ENCODE measurements at places on chromosomes 3 and 15. TPM values are rescaled to one million over a fixed set of nuclear protein-coding genes. Genes with fewer than 3 reads are reported as not detected.

Gene ISY1
- total RNA-seq = 31.3 TPM

Gene ZNF502
- total RNA-seq = not detected

Gene TRIM42
- total RNA-seq = not detected

Gene CIDEC
- total RNA-seq = not detected

Gene ARL8B
- total RNA-seq = 61.6 TPM

Gene OCA2
- total RNA-seq = 3.3 TPM

Gene FAIM
- 17.0 TPM for total RNA-seq

Gene GABRG3
- not detected for total RNA-seq

Gene CACNA2D2
- 0.46 TPM for total RNA-seq

Gene GOLGA6L10
- 2.4 TPM for total RNA-seq

Gene TGM4
- total RNA-seq = not detected

Gene FANCI
- total RNA-seq = 11.2 TPM

Gene NANOGP8
- total RNA-seq = not detected

DNA sequence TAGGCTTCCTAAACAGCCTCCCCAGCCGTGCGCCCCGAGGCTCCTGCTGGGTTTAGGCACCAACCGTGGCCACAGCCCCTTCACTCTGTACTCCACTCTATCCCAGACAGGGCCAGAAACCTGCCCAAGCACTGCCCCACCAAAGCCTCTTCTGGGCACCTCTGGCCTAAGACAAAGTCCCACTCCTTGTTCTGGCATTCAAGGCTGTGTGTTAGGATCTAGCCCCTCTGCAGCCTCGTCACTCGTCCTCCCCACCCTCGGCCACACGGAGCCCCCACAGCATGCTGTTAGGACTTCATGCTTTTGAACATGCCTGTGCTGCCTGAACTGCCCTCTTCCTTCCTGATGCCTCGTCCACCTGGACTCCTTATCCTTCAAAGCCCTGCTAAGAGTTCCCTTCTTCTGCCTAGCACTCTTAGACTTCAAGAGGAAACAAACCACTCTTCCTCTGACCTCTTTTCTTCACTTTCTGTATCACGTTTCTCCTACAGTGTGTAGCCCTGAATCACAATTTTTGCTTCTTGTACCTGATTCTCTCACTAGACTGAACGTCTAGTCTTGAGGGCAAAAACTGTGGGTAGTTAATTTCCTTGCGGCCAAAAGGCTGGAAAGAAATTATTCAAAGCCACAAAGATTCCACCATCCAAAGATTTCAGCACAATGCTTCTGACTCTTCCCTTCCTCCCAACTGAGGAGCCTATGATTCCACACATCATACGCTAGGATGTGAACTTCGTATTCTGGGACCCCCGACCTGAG is 28.6 kb downstream of the WNT7A start:
- DNase-seq = peak; percentile 48

- peak; percentile 84 for DNase-seq
These were observed at the start of gene LRRN1 for GRCh38 chr3:3799173-3800079. Gene LRRN1 (plus strand): TSS chr3:3799431. CDS start chr3:3844642, 45,211 bp downstream.

GRCh38 chr3:141425523-141426233 is 57.4 kb downstream of the ZBTB38 start:
- DNase-seq = no peak

- DNase-seq = no peak
These were observed 12.8 kb upstream of the MOBP start for GRCh38 chr3:39454591-39455217.

DNA sequence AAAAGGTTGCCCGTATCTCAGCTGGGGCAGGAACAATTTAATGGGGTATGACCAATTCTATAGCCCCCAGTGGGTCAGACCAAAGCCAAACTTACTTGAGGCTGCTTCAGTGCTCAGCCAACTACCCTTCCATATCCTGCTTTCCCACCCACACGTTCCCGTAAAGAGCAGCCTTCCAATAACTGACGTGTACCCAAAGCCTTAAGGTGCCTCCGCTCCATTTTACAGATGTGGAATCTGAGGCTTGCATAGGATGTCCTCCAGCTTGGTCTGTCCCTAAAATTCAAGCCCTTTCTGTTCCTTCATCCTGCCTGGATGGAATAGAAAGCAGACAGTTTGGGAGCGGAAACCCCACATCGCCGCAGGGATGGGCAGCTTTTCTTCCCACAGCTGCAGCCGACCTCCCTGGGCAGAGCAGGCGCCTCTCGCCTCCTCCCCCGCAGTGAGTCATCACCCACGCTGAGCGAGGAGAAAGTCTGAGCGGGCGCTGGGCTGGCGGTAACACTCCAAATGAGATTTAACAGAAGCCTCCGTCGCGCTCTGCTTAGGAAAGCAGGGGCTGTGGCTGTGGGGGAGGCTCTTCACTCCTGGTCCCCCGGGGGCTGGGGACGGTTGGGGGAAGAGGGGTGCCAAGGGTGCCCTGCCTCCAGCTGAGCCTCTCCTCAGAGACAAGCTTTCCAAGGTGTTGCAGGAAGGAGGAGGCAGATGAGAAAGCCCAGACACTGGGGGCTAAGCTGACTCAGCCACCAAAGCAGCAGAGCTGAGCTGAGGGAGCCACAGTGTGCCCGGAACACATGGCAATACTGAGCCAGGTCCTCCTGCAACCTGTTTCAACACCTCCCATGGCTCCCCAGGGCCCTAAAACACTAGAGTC is 57.8 kb upstream of the HRH1 start:
- no peak for DNase-seq

- DNase-seq = no peak
These were observed at the start of gene SPTSSB for GRCh38 chr3:161371441-161372320. Gene SPTSSB (minus strand): TSS chr3:161371517. CDS start chr3:161346323, 25,194 bp downstream.

GRCh38 chr3:43389388-43390254 is 103.3 kb downstream of the SNRK start:
- DNase-seq = no peak

GRCh38 chr3:35737934-35738706 is 98.8 kb downstream of the ARPP21 start:
- no peak for DNase-seq

DNA sequence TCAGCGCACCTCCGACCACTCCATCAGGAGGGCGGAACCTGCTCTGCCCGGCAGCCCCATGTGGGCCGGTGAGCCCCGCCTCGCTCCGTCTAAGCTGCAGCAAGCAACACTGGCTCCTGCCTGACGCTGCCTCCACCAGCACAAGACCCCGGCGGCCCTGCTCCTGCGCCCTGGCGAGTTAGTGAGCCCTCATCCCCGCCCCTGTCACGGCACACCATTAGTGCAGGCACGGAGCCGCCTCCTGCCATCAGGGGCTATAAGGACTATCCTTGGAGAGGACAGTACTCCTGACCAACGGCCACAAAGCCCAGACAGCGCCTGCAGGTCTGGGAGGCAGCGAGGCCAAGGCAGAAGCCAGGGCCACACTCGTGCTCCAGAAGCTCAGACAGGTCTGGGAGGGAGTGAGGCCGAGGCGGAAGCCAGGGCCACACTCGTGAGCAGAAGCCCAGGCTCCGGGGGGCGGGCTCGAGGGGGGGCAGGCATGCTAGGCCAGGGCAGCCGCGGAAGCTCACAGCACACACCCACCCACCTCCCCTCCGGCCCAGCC is 39.4 kb downstream of the TNK2 start:
- peak; percentile 90 for DNase-seq

GRCh38 chr3:39379778-39380155 is 3.4 kb upstream of the SLC25A38 start:
- DNase-seq = no peak

GRCh38 chr15:81294516-81294880 is 29.4 kb downstream of the STARD5 start:
- DNase-seq = no peak

DNA sequence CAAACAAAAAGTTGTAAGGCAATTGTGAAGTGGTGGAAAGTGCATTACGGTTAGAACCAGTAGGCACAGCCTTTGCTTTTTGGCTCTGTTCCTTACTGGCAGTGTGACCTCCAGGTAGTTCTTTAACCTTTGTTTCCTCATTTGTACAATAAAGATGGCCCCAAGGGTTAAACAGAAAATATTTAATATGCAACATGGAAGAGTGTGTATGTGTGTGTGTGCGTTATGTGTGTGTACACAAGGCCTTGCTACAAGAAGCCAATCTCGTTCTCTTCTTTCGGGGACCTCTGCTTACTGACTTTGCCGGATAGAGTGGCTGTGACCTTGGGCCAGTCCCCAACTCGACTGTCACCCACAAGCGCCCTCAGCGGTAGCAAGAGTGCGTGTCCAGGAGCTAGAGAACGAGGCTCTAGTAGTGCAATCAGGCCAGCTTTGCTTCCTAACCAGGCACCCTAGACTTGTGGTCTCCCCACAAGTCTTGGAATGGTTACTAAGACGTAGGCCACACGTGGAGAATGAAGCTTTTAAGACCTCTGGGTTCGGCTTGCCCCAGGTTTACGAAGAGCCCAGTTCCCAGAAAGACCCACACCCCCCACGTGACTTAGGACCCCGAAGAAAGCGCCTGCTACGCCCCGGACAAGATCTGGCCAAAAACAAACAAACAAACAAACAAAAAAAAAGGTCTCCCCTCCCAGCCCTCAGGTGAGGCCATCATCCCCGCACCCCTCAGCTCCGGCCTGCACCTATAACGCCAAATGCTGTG is 593 bp downstream of the CIAO2A start:
- DNase-seq = no peak

GRCh38 chr3:178525251-178525650 is 11.0 kb upstream of the KCNMB2 start:
- no peak for DNase-seq

GRCh38 chr3:41346698-41347270 is 147.5 kb downstream of the CTNNB1 start:
- DNase-seq = no peak

GRCh38 chr3:48400824-48401433 is 28.9 kb downstream of the FBXW12 start:
- no peak for DNase-seq

GRCh38 chr3:11481556-11481955 is 162.2 kb downstream of the VGLL4 start:
- DNase-seq = no peak

DNA sequence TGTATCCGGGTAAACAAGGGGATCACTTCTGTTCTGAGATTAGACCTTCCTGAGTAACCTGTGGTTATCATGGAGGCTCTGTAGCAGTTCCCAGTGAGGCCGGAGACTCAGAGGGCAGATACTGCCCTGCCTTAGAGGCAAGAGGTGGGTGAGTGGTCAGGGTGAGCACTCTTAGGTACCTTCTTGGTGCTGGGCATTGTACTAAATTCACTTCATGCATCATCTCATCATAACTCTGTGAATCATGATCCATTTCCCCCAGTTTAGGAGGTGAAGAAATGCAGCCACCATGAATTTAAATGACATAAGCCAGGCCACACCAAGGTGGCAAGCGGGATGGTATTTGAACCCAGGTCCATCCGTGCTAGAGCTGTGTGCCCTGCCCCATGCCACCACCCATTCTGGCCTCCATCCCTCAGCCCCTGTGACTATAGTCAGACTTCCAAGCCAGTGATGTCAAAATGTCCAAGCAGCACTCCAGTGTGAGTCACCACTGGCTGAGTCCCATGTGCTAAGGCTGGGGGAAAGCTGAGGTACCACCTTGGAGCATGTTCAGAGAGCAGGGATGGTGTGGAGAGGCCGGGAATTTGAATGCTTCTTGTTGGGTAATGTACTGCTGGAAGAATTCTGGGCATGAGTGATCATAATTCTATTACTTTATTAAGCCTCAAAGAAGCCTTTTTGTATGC is 88.8 kb downstream of the EPHB1 start:
- no peak for DNase-seq

DNA sequence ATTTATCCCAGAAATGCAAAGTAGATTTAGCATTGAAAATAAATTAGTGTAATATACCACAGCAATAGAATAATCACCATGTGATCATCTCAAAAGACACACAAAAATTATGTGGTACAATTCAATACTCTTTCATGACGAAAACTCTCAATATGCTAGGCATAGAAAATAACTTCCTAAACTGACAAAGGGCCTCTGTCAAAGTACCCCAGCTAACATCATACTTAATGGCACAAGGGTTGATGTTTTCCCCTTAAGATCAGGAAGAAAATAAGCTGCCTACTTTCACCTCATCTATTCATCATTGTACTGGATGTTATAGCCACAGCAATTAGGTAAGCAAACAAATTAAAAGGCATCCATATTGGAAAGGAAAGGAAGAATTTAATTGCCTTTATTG is 22.7 kb upstream of the NIPA2 start:
- no peak for DNase-seq

Data from chondrocyte (in vitro differentiated cells).